ENCODE measurements at places on chromosomes 13 and 19. TPM values are rescaled to one million over a fixed set of nuclear protein-coding genes. Genes with fewer than 3 reads are reported as not detected.
A peak's percentile ranks its signal among the peaks of the same experiment; 100 is the strongest.

The HIPK4 gene
- total RNA-seq: not detected

The CCDC8 gene
- 16.5 TPM for total RNA-seq

The RXFP2 gene
- total RNA-seq: not detected

The CD33 gene
- total RNA-seq: 0.12 TPM

The GFY gene
- total RNA-seq: not detected

The APOC4 gene
- not detected for total RNA-seq

The ACER1 gene
- not detected for total RNA-seq

The GAS6 gene
- total RNA-seq: 18.0 TPM

The ANGPTL4 gene
- total RNA-seq: 1.4 TPM

GRCh38 chr19:5997371-5997770 is 19.4 kb upstream of the RANBP3 start:
- DNase-seq: peak; percentile 68
- no peak overlapping the region for H3K4me3 ChIP-seq
- H3K27me3 ChIP-seq: no peaks in the 10 kb centered on the region
- no peak overlapping the region for H3K27ac ChIP-seq
- H3K4me1 ChIP-seq: no peaks in the 10 kb centered on the region

DNA sequence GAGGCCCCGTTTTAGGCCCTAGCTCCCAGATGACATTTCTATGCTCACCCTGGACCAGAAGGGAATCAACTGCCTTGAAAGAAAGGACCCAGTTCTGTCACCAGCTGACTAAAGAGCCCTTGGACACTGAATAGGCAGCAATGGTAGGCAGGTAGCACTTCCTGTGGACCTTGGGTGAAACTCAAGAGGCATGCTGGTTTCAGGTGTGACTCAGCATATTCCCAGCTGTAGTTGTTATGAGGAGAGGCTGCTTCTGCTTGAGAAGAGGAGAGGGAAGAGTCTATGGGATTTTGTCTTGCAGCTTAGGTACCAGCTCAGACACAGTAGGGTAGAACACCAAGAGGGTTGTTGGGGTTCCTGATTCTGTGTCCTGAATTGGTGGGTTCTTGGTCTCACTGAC is 37.9 kb upstream of the HTR2A start:
- no peak overlapping the region for H3K27ac ChIP-seq
- no peaks in the 10 kb centered on the region for H3K27me3 ChIP-seq
- no peak overlapping the region for H3K4me3 ChIP-seq
- DNase-seq: no peak

GRCh38 chr19:13629687-13630357 is 123.5 kb upstream of the CACNA1A start:
- H3K27me3 ChIP-seq: no peaks in the 10 kb centered on the region
- no peak for DNase-seq
- H3K4me1 ChIP-seq: peaks cover 22% of the 10 kb centered on the region
- H3K27ac ChIP-seq: no peak overlapping the region

GRCh38 chr19:36140304-36141038 is 605 bp downstream of the CAPNS1 start:
- peaks cover 12% of the 10 kb centered on the region for H3K36me3 ChIP-seq
- H3K27me3 ChIP-seq: no peaks in the 10 kb centered on the region
- peak overlapping the region; percentile 96 for H3K27ac ChIP-seq
- DNase-seq: peak; percentile 86
- H3K4me1 ChIP-seq: no peaks in the 10 kb centered on the region

DNA sequence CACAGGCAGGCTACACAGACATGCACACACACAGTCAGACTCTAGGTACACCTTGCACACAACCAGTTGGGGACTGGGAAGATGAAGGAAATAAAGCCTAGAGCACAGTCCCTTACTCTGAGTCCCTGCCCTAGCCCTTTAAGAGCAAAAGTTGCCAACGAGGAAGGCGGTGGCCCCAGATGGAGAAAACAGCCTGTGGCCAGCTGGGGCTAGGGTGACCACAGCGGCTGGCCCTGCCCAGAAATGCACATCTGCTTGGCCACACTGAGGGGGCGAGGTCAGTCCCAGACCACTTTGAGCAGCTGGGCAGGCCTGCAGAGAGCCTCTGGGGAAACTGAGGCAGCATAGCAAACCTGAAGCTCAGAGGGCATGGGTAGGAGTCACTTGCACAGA is 52.3 kb downstream of the PTPRS start:
- H3K4me1 ChIP-seq: peaks cover 11% of the 10 kb centered on the region
- H3K4me3 ChIP-seq: no peak overlapping the region
- H3K36me3 ChIP-seq: no peaks in the 10 kb centered on the region
- no peak overlapping the region for H3K27ac ChIP-seq
- DNase-seq: no peak

DNA sequence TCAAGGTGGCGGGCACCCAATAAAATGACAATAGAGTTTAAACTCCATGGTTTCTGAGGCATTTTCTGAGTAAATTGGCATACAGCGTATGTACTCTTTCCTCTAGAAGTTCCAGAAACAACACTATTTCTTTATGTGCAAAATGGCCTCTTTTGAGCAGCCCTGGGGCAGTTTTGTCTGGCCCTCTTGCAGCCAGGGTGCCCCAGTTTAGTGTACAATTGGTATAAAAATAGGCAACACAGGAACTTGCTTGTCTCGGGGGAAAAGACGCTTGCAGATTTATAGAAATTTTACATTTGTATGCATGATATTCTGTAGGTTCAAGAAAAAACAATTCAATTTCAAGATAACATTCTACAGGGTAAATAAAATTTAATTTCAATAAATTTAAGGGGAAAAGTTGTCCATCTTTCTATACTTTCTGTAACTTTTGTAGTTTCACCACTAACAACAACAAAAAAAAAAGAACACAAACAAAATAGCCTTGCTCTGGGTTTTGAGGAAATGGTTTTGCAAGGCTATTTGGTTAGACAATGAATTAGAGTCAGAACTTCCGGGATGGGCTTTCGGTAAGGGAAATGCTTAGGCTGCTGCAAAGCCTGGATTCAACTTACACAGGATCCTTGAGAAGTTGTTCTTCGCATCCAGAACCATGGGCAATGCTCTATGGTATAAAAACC is 45.3 kb downstream of the LRCH1 start:
- no peak overlapping the region for H3K27ac ChIP-seq
- H3K4me1 ChIP-seq: peaks cover 9% of the 10 kb centered on the region
- no peaks in the 10 kb centered on the region for H3K27me3 ChIP-seq
- no peaks in the 10 kb centered on the region for H3K36me3 ChIP-seq
- no peak for DNase-seq
- no peak overlapping the region for H3K4me3 ChIP-seq

GRCh38 chr13:25836574-25837336 is 215.1 kb downstream of the SHISA2 start:
- H3K4me3 ChIP-seq: no peak overlapping the region
- H3K27ac ChIP-seq: no peak overlapping the region
- no peaks in the 10 kb centered on the region for H3K36me3 ChIP-seq
- no peaks in the 10 kb centered on the region for H3K27me3 ChIP-seq
- no peak for DNase-seq

- no peak overlapping the region for H3K27ac ChIP-seq
- no peaks in the 10 kb centered on the region for H3K27me3 ChIP-seq
- peak; percentile 86 for DNase-seq
- no peaks in the 10 kb centered on the region for H3K4me1 ChIP-seq
These were observed 354.4 kb upstream of the DACH1 start for GRCh38 chr13:72221276-72221962.

DNA sequence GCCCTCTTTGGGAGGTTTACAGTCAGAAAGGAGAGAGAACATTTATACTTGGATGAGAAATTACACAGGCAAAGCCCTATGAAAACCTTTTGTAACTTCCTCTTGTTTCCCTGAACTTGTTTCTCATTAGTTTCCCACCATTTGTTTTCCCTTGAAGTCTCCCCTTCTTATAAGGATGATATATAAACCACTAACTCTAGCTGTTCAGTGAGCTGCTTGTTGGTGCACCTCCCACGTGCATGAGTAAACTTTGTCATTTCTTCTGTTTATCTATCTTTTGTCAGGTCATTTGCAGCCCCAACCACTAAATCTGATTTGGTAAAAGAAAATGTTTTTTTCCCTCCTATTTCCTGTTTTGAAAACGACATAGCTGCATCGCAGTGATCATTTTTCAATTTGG is 919.9 kb downstream of the SLITRK1 start:
- no peaks in the 10 kb centered on the region for H3K36me3 ChIP-seq
- H3K4me3 ChIP-seq: no peak overlapping the region
- no peaks in the 10 kb centered on the region for H3K27me3 ChIP-seq
- DNase-seq: no peak

DNA sequence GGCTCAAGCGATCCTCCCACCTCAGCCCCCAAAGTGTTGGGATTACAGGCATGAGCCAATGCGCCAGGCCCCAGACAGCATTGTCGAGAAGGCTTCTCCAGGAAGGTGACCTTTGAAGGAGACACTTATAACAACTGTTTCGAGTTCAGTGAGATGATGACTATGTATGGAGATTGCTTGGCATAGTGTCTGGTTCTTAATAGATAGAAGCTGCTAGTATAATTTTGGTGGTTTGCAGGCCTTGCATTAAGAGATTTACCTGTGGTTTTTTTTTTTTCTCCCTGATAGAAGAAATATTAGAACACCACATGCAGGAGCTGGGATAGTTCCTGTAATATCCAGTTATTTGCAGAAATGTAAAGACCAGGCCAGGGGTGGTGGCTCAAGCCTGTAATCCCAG is 3.7 kb downstream of the MARCHF2 start:
- no peak overlapping the region for H3K27ac ChIP-seq
- H3K36me3 ChIP-seq: no peaks in the 10 kb centered on the region
- no peak overlapping the region for H3K4me3 ChIP-seq
- H3K27me3 ChIP-seq: 0 out of 2 replicates have a peak, but pooled peaks cover 6% of the 10 kb centered on the region

- H3K4me3 ChIP-seq: no peak overlapping the region
- H3K36me3 ChIP-seq: no peaks in the 10 kb centered on the region
- peak overlapping the region; percentile 33 for H3K27ac ChIP-seq
- no peak for DNase-seq
- no peaks in the 10 kb centered on the region for H3K27me3 ChIP-seq
- peaks cover 33% of the 10 kb centered on the region for H3K4me1 ChIP-seq
These were observed 491.8 kb downstream of the DIAPH3 start for GRCh38 chr13:59671881-59672280.

- peaks cover 8% of the 10 kb centered on the region for H3K4me1 ChIP-seq
- no peak for DNase-seq
- peak overlapping the region; percentile 56 for H3K4me3 ChIP-seq
- peaks cover 14% of the 10 kb centered on the region for H3K36me3 ChIP-seq
- H3K27me3 ChIP-seq: peaks cover 7% of the 10 kb centered on the region
- peak overlapping the region; percentile 27 for H3K27ac ChIP-seq
These were observed 639 bp downstream of the LENG1 start for GRCh38 chr19:54158812-54159351.

- H3K36me3 ChIP-seq: no peaks in the 10 kb centered on the region
- DNase-seq: no peak
- H3K4me3 ChIP-seq: no peak overlapping the region
These were observed 780 bp downstream of the ACP4 start for GRCh38 chr19:50790922-50791467.

DNA sequence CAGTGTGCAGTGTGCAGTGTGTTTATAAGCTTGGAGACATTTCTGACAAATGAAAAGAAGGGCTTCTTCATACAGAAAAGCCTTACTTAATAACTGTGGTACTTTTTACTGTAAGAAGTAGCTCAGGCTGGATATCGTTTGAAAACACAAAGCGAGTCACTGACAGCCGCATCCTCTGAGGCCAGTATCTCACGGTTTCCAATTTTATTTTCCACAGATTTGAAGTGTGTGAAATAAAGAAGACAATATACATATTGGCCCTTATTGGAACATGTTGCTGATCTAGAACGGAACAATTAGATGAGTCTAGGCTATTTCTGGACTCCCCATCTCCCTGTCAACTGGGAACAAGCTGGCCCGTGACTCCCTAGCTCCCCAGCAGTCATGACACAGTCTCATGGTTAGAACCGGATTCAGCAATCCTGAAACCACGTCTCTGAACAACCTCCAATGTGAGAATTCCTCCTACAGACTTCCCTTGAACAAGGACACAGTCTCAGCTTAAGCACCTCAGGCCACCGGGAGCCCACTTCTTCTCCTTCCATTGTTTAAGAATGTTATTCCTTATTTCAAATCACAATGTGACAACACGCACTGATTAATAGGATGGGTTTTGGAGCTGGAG is 484.5 kb downstream of the COG6 start:
- no peak overlapping the region for H3K27ac ChIP-seq
- H3K36me3 ChIP-seq: no peaks in the 10 kb centered on the region
- no peak overlapping the region for H3K4me3 ChIP-seq

GRCh38 chr13:31209172-31209840 is 9.5 kb downstream of the B3GLCT start:
- H3K36me3 ChIP-seq: no peaks in the 10 kb centered on the region
- no peak overlapping the region for H3K4me3 ChIP-seq
- peaks cover 9% of the 10 kb centered on the region for H3K4me1 ChIP-seq
- peak; percentile 43 for DNase-seq
- H3K27ac ChIP-seq: no peak overlapping the region

GRCh38 chr13:68982961-68983619 is 1124.5 kb upstream of the ATXN8OS start:
- H3K36me3 ChIP-seq: no peaks in the 10 kb centered on the region
- H3K4me1 ChIP-seq: peaks cover 17% of the 10 kb centered on the region
- H3K27ac ChIP-seq: no peak overlapping the region
- no peak for DNase-seq
- no peak overlapping the region for H3K4me3 ChIP-seq
- no peaks in the 10 kb centered on the region for H3K27me3 ChIP-seq

GRCh38 chr19:7658219-7658686 is 10.6 kb upstream of the RETN start:
- H3K4me1 ChIP-seq: no peaks in the 10 kb centered on the region
- peak; percentile 63 for DNase-seq
- no peak overlapping the region for H3K4me3 ChIP-seq
- no peaks in the 10 kb centered on the region for H3K36me3 ChIP-seq
- peaks cover 10% of the 10 kb centered on the region for H3K27me3 ChIP-seq

DNA sequence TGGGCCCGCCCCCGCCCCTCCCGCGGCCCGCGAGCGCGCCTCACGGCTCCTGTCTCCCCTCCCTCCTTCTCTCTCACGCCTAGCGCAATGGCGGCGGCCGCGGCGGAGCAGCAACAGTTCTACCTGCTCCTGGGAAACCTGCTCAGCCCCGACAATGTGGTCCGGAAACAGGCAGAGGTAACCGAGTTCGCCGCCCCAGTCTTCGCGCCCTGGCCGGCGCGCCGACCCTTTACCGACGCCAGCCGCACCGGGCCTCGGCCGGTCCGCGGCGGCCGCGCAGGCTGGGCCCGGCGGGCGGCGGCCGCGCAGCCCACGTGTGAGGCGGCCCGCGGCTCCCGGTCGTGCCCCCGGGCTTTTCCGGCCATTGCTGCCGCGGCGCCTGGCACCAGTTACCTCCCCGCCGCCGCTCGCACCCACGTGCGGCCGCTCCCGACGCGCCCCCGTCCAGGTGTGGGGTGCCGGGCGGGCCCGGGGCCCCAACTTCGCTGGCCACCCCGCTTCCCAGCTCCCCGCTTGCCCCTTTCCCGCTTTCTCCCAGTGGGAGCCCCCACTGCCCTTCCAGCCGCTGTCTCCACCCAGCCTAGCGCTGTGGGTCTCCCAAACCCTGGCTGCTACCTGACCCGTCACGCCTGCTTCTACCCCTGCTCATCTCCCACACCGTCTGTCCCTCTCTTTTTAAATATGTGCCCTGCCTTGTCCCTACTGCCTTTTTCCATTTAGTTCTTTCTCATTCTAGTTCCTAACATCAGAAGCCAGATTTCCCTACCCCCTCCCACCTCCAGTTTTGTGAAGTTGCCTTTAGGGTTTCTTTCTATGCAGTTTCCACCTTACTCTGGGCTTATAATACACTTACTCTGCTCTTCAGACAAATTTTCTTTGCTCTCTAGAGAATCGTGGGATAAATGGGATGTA is 23.4 kb downstream of the IPO5 start:
- H3K27me3 ChIP-seq: no peaks in the 10 kb centered on the region
- H3K4me3 ChIP-seq: peak overlapping the region; percentile 85
- peaks cover 3% of the 10 kb centered on the region for H3K4me1 ChIP-seq
- no peaks in the 10 kb centered on the region for H3K36me3 ChIP-seq

GRCh38 chr13:76848596-76848995 is 37.6 kb downstream of the KCTD12 start:
- DNase-seq: no peak
- H3K4me3 ChIP-seq: no peak overlapping the region
- H3K27ac ChIP-seq: no peak overlapping the region
- H3K36me3 ChIP-seq: no peaks in the 10 kb centered on the region
- H3K27me3 ChIP-seq: no peaks in the 10 kb centered on the region
